SJSA1 (cell line): ENCODE measurements at places on chromosomes 12 and 14.

DNA sequence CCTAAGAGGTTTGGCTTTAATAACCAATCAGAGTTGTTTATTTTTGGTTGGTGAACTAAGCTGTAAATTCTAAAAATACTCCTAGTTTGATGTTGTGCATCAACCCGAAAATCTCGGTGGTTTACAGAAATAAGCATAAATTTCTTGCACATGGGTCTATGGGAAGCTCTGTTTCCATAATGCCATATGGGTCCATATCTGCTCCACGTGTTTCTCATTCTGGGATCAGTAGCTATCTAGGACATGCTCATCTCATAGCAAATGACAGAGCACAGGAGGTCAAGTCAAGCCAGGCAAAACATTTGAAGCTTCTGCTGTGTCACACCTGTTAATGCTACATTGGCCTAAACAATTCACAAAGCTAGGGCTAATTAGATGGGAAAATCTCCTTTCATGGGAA lies 23.1 kb downstream of the NUP37 start:
- H3K4me1 ChIP-seq, result peaks cover 3% of the 10 kb centered on the region; the same call in 1 of the 2 replicates
- H3K27me3 ChIP-seq, result no peaks in the 10 kb centered on the region
- peaks cover 24% of the 10 kb centered on the region for H3K36me3 ChIP-seq
- DNase-seq, result no peak
- H3K27ac ChIP-seq, result no peak overlapping the region
- H3K4me3 ChIP-seq, result no peak overlapping the region

GRCh38 chr12:131882804-131883520 lies 11.5 kb upstream of the ULK1 start:
- H3K27ac ChIP-seq, result peak overlapping the region; percentile 78
- H3K36me3 ChIP-seq, result no peaks in the 10 kb centered on the region
- no peak overlapping the region for H3K4me3 ChIP-seq
- H3K27me3 ChIP-seq, result no peaks in the 10 kb centered on the region
- no peak for DNase-seq
- H3K4me1 ChIP-seq, result peaks cover 22% of the 10 kb centered on the region

GRCh38 chr12:111034886-111035577 lies 114.7 kb upstream of the MYL2 start:
- H3K27ac ChIP-seq, result no peak overlapping the region
- H3K4me1 ChIP-seq, result no peaks in the 10 kb centered on the region
- no peak for DNase-seq
- H3K4me3 ChIP-seq, result no peak overlapping the region
- no peaks in the 10 kb centered on the region for H3K36me3 ChIP-seq

- H3K27ac ChIP-seq, result no peak overlapping the region
- no peaks in the 10 kb centered on the region for H3K36me3 ChIP-seq
- no peak for DNase-seq
- no peaks in the 10 kb centered on the region for H3K4me1 ChIP-seq
- H3K27me3 ChIP-seq, result no peaks in the 10 kb centered on the region
These were observed 88.0 kb downstream of the ACADS start for GRCh38 chr12:120813588-120814153.

GRCh38 chr12:3631759-3632158 lies 121.2 kb downstream of the CRACR2A start:
- no peaks in the 10 kb centered on the region for H3K27me3 ChIP-seq
- no peak overlapping the region for H3K27ac ChIP-seq
- no peak for DNase-seq
- H3K36me3 ChIP-seq, result no peaks in the 10 kb centered on the region
- no peak overlapping the region for H3K4me3 ChIP-seq
- H3K4me1 ChIP-seq, result no peaks in the 10 kb centered on the region

DNA sequence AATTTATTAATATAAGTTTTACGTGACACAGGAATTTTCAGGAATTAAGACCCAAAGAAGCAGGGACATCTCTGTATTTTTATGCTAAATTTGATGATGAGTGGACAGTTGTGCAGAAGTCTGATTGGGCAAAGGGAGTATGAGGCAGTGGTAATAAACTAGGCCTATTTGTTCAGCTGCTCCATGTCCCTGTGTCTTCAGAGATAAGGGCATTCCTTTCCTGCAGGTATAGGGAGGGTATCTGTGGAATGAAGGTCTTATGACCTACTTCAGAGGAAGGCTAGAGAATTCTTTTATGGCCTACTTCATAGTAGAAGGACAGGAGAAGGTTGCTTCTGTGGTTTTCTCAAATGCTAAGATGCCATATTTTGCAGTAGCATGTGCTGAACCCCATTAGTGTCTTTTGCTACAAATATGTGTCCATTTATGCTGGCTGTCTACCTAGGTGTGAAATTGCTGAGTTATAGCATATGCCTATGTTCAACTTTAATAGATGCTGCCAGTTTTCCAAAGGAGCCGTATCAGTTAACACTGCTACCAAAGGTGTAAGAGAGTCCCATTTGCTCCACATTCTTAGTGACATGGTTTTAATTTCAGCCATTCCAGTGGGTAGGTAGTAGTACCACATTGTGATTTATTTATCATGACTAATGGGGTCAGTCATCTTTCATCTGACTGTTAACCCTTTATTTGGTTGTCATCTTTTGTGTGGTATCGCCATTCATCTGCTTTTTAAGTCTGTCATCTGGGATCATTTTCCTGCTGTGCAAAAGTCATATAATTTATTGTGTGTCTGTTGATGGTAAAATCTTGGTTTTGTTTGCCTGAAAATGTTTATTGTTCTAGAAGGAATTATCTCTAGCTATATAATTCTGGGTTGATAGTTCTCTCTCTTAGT lies 410.7 kb upstream of the RGS6 start:
- no peak overlapping the region for H3K4me3 ChIP-seq
- 0 out of 2 replicates have a peak overlapping the region, but pooled peaks have one; percentile 6 for H3K27ac ChIP-seq
- no peaks in the 10 kb centered on the region for H3K27me3 ChIP-seq
- H3K4me1 ChIP-seq, result peaks cover 36% of the 10 kb centered on the region
- DNase-seq, result no peak

GRCh38 chr14:68857516-68858070 lies 64.7 kb upstream of the ZFP36L1 start:
- no peaks in the 10 kb centered on the region for H3K4me1 ChIP-seq
- no peaks in the 10 kb centered on the region for H3K27me3 ChIP-seq
- no peak for DNase-seq
- no peaks in the 10 kb centered on the region for H3K36me3 ChIP-seq
- no peak overlapping the region for H3K4me3 ChIP-seq

DNA sequence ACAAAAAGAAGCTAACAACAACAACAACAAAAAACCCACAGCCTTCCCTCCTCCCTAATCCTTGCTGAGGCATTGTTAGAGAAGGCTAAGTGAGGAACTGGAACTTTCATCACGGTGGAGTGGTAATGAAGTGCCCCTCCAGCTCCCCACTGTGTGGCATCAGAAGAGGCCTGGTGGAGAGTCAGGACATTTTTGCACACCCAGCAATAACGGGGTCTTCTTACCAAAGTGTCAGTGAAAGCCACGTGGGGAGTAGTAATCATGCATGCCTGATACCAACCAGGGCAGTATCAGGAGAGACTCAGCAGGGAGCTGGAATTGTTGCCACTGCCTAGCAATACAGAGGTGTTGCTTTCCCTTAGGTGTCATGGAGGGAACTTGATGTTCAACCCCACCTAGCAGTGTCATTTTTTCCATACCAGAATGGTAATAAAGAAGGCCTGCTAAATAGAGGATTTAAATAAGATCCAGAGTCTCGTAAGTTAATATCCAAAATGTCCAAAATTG lies 299.7 kb upstream of the RGS6 start:
- no peaks in the 10 kb centered on the region for H3K4me1 ChIP-seq
- no peak overlapping the region for H3K27ac ChIP-seq
- H3K4me3 ChIP-seq, result no peak overlapping the region
- H3K27me3 ChIP-seq, result no peaks in the 10 kb centered on the region
- H3K36me3 ChIP-seq, result no peaks in the 10 kb centered on the region; the same call in 1 of the 2 replicates

- H3K4me3 ChIP-seq, result no peak overlapping the region
- H3K27ac ChIP-seq, result peak overlapping the region; percentile 41; the same call in 1 of the 2 replicates
- no peaks in the 10 kb centered on the region for H3K27me3 ChIP-seq
- H3K4me1 ChIP-seq, result peaks cover 32% of the 10 kb centered on the region
- DNase-seq, result no peak
These were observed 57.5 kb downstream of the FRS2 start for GRCh38 chr12:69527506-69528272.

- DNase-seq, result peak; percentile 29
- H3K36me3 ChIP-seq, result no peaks in the 10 kb centered on the region
- no peaks in the 10 kb centered on the region; the same call in 1 of the 2 replicates for H3K27me3 ChIP-seq
- no peak overlapping the region for H3K27ac ChIP-seq
These were observed 525 bp downstream of the RNU6-8 start for GRCh38 chr14:32202491-32202997.

- H3K27me3 ChIP-seq, result no peaks in the 10 kb centered on the region
- H3K36me3 ChIP-seq, result no peaks in the 10 kb centered on the region
- DNase-seq, result no peak
- no peak overlapping the region for H3K4me3 ChIP-seq
- no peaks in the 10 kb centered on the region for H3K4me1 ChIP-seq
- H3K27ac ChIP-seq, result no peak overlapping the region
These were observed 66.5 kb upstream of the DIO3 start for GRCh38 chr14:101494826-101495225.

- no peaks in the 10 kb centered on the region for H3K36me3 ChIP-seq
- peaks cover 5% of the 10 kb centered on the region; the same call in 1 of the 2 replicates for H3K4me1 ChIP-seq
- H3K27ac ChIP-seq, result no peak overlapping the region
- H3K27me3 ChIP-seq, result no peaks in the 10 kb centered on the region
- H3K4me3 ChIP-seq, result no peak overlapping the region
- no peak for DNase-seq
These were observed 15.4 kb downstream of the VASH1 start for GRCh38 chr14:76776428-76777251.

GRCh38 chr12:127268706-127269425 lies 998.1 kb upstream of the TMEM132C start:
- peaks cover 15% of the 10 kb centered on the region for H3K4me1 ChIP-seq
- no peak overlapping the region for H3K27ac ChIP-seq
- no peaks in the 10 kb centered on the region for H3K27me3 ChIP-seq
- H3K4me3 ChIP-seq, result no peak overlapping the region

DNA sequence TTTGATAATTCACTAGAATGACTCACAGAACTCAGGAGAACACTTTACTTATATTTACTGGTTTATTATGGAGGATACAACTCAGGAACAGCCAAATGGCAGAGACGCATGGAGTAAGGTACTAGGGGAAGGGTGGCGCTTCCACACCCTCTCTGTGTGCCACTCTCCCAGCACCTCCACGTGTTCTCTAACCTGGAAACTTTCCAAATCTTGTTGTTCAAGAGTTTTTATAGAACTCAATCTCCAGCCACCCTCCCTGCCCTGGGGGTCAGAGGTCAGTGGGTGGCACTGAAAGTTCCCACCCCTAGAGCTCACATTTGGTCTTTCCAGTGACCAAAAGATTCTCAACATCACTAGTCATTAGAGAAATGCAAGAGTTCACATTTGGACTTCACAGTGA lies 13.2 kb downstream of the TRIM9 start:
- DNase-seq, result no peak
- H3K36me3 ChIP-seq, result no peaks in the 10 kb centered on the region
- H3K27ac ChIP-seq, result no peak overlapping the region
- no peak overlapping the region for H3K4me3 ChIP-seq

GRCh38 chr12:116406529-116406928 lies 129.0 kb upstream of the MED13L start:
- H3K4me1 ChIP-seq, result peaks cover 41% of the 10 kb centered on the region
- no peaks in the 10 kb centered on the region for H3K36me3 ChIP-seq
- no peak overlapping the region for H3K4me3 ChIP-seq

DNA sequence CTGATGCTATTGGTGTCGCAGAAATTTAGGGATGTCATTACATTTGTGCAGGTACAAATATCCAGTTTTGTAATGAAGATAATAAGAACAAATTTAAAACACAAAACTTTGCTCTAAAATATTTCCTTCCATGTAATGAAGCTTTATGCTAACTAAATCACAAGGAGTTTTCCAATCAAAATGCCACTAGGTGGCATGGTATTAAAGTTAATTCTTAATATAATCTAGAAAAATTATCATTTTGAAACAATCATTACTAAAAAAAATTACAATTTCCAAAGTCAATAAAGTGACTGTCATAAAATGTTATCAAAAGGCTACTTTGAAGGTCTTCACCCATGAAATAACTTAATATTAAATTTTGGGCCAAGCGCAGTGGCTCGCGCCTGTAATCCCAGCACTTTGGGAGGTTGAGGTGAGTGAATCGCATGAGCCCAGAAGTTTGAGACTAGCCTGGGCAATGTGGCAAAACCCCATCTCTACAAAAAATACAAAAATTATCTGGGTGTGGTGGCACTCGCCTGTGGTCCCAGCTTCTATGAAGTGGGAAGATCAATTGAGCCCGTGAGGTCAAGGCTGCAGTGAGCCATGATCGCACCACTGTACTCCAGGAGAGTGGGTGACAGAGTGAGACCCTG lies 77.4 kb downstream of the KIF21A start:
- no peak for DNase-seq
- no peak overlapping the region for H3K4me3 ChIP-seq
- H3K27ac ChIP-seq, result no peak overlapping the region
- H3K36me3 ChIP-seq, result no peaks in the 10 kb centered on the region
- H3K27me3 ChIP-seq, result no peaks in the 10 kb centered on the region

GRCh38 chr12:122917507-122918121 lies 21.7 kb upstream of the VPS37B start:
- peaks cover 18% of the 10 kb centered on the region for H3K4me1 ChIP-seq
- DNase-seq, result no peak

DNA sequence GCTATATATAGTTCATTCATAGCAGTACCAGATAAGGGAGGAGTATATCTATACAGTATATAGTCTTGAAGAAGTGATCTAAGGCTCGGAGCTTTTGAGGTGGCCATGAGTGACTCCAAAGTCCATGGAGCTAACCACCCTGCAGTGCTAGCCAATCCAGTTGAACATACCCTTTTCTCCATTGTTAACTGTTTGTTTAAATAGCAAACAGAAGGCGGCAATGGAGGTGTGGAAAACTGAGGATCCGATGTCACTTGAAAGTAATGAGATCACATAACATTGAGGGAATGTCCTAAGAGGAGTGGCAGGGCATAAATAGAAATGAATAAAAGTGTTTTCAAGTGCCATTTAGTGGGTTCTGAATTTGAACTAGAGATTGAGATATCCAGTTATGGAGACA lies 12.4 kb upstream of the SNAPC1 start:
- peaks cover 23% of the 10 kb centered on the region for H3K4me1 ChIP-seq
- H3K27me3 ChIP-seq, result no peaks in the 10 kb centered on the region
- peaks cover 78% of the 10 kb centered on the region for H3K36me3 ChIP-seq
- no peak overlapping the region for H3K4me3 ChIP-seq
- H3K27ac ChIP-seq, result no peak overlapping the region

- H3K36me3 ChIP-seq, result no peaks in the 10 kb centered on the region
- DNase-seq, result no peak
- H3K27me3 ChIP-seq, result no peaks in the 10 kb centered on the region
- peaks cover 40% of the 10 kb centered on the region for H3K4me1 ChIP-seq
- no peak overlapping the region for H3K4me3 ChIP-seq
- peak overlapping the region; percentile 94 for H3K27ac ChIP-seq
These were observed 54.0 kb downstream of the PHLDA1 start for GRCh38 chr12:75977590-75977951.
